ENCODE measurements at places on chromosomes 16 and 17.

DNA sequence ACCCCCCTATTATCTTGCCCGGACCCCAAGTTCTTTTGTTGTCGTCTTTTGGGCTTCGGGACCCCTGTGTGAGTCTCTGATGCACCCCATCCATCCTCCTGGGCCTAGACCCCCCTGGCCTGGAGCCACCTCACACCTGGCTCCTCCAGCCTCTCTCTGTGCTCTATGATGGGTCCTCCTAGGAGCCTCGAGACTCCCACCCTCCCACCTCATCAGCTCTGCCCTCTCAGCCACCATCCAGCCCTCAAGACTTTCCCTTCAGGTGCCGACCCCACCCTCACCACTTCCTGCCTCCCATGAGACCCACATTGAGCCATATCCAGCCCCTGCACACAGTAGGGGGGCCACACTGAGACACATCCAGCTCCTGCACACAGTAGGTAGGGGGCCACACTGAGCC lies 8.7 kb upstream of the ATP2A3 start:
- no peak for DNase-seq

DNA sequence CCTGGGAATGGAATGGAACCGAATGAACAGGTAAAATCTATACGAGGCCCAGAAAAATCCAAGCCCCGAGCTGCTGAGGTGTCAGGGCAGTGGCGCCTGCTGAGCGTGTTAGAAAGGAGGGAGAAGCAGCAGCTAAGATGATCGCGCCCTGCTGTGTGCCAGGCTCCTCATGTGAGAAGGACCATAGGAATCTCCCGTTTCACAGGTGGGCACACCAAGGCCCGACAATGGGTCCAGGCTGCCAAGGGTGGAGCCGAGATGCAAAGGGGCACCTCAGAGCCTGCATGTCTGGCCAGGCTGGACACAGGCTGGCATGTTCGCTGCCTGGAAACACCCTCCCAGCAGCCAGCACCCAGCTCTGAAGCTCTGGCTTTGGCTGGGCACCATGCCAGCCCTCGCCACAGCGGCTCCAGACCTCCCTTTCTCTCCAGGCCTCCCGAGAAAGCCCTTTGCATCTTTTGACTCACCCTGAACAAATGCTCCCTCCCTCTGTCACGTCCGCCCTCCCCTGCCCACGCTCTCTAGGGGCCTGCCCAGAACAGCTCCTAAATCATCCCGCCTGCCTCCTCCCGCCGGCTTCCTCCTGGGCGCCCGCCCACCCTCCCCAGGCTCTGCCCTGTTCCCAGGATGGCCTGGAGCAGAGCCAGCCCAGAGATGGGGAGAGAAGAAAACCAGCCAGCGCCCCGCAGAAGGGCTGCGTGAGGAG lies 217.8 kb upstream of the GSE1 start:
- DNase-seq = peak; percentile 97

DNA sequence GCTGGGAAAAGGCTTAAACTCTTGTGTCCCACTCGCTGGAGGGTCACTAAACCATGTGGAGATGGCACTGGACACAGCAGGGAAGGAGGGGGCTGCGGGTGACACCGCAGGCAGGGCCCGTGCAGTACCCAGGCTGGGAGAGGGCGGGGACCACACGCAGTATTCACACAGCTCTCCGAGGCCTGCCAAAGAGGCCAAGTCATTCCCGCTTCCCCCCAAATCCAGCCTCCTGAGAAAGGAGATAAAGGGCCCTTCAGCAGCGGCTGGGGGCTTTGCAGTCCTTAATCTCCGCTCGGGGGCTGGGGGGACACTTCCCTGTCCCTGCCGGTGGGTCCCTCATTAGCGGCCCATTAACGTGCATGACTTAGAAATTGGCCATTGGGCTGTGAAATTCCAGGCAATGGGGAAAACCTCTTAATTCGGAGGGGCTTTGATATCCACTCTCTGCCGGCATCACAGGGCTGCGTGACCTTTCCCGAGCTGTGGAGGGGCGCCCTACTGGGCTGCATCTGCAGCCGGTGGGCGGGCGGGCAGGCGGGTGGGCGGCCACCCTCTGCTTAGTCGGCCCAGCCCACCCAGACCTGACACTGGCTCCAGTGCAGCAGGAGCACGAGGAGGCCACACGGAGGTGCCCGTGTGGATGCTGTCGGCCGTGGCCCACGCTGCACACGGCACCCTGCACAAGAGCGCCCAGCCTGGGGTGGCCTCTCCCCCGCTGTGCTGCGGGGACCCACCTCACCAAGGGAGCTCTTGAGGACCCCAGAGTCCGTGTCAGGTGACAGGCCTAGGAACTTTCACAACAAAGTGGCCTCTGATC lies 2.6 kb upstream of the SLC38A8 start:
- DNase-seq = no peak

- peak; percentile 52 for DNase-seq
These were observed 32.3 kb downstream of the PECAM1 start for GRCh38 chr17:64358261-64358788.

DNA sequence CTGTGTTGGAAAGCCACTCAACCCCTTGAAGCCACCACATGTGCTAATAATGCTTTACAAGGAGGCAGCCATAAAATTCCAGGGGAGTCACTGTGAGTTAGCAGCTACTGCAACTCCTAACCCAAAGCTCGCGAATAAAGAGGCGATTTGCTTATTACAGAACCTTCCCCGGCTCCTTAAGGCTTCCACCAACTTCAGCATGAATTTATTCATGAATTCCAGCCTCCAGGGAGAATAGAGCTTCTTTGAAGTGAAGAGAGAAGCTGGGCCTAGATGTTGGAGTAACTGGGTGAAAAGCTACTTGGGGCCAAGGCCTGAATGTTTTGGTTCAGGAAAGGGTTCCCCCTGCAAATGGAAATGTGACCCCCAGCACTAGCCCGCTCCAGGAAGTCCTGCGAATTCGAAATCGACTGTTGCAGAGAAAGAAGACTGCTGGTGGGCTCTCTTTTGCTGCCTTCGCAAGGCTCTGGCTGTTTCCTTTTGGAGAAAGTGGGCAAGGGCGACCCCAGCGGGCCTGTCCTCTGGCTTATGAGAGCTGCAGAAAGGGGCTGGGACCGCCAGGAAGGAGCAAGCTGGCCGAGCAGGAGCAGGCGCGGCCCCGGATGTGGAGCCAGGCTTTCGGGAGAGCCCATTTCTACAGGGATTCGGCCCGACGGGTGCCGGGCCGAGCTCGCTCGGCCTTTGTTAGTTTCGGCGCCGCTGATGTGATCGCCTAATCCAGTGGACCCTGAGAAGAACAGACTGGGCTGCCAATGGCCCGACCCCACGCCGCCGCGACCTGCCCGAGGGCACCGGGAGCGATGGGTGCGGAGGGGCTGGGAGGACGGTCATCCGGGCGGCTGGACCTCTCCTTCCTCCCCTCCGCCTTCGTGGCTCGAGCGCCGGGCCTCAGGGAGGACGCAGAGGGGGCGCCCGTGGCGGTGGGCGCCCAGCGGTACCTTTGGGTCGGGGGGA lies 7.6 kb downstream of the CBX8 start:
- no peak for DNase-seq

DNA sequence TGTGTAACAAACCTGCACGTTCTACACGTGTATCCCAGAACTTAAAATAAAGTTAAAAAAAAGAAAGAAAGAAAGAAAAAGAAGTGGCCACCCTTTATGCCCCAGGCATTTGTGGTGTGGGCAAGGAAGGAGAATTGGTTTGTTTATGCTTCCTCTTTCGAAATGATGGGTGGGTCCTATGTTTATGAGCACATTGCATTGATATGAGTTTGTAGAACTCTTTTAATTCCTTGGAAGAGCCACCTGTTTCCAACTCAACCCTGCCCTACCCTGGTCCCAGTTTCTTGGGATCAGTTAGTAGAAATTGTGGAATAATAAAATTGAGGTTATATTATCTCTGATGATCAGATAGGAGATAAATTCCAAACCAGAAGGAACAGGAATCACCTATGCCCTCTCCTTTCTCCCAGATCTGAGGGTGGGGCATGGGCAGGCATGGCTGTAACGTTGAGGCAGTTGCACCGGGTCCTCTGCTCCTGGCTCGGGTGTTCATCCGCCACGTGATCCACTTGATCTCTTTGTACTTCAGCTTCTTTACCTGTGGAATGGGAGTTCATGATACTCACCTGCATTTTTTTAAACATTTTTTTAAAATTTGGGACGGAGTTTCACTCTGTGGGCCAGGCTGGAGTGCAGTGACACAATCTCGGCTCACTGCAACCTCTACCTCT lies 15.9 kb downstream of the CHAD start:
- DNase-seq = peak; percentile 21

- no peak for DNase-seq
These were observed 121.5 kb downstream of the ZFHX3 start for GRCh38 chr16:72926177-72927070.

GRCh38 chr17:43020789-43021740 lies 1.1 kb downstream of the VAT1 start:
- no peak for DNase-seq

- no peak for DNase-seq
These were observed 2.0 kb downstream of the P2RX1 start for GRCh38 chr17:3914312-3914670.

GRCh38 chr16:49366669-49367068 lies 6.9 kb upstream of the C16orf78 start:
- DNase-seq = no peak

DNA sequence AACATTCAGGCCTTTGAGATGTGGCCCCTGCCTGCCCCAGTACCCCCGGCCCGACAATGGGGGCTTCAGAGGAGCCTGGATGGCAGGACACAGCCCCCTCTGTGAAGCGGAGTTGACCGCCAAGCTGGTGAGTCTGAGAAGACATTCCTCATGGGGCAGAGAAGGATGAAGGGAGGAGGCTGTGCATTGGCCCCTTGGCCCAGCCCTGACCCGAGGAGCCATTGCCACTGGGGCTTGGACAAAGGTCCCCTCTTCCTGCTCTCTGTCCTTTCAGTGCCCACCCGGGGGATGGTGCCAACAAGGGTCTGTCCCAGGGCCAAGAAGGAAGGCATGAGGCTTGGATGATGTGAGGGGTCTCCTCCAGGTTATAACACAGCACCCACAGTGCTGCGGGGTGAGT lies 30.9 kb upstream of the PHB1 start:
- no peak for DNase-seq

GRCh38 chr17:29578626-29579485 lies 10.4 kb downstream of the TP53I13 start:
- DNase-seq = no peak

GRCh38 chr17:74192950-74193781 lies 10.3 kb upstream of the RPL38 start:
- DNase-seq = no peak

GRCh38 chr17:45639297-45639849 lies 144.7 kb upstream of the CRHR1 start:
- no peak for DNase-seq

DNA sequence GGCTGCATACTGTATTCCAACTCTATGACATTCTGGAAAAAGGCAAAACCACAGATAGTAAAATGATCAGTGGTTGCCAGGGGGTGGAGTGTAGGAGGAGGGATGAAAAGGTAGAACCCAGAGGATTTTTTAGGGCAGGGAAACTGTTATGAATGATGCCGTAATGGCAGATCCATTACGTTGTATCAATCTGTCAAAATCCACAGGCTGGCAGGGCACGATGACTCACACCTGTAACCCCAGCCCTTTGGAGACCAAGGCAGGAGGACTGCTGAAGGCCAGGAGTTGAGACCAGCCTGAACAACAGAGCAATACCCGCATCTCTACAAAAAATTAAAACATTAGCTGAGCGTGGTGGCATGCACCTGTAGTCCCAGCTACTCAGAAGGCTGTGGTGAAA lies 91.8 kb downstream of the RMI2 start:
- DNase-seq = no peak

GRCh38 chr17:2084766-2085647 lies 30.1 kb downstream of the HIC1 start:
- peak; percentile 89 for DNase-seq

- DNase-seq = peak; percentile 43
These were observed 255.4 kb downstream of the IRX3 start for GRCh38 chr16:54031107-54031760.

DNA sequence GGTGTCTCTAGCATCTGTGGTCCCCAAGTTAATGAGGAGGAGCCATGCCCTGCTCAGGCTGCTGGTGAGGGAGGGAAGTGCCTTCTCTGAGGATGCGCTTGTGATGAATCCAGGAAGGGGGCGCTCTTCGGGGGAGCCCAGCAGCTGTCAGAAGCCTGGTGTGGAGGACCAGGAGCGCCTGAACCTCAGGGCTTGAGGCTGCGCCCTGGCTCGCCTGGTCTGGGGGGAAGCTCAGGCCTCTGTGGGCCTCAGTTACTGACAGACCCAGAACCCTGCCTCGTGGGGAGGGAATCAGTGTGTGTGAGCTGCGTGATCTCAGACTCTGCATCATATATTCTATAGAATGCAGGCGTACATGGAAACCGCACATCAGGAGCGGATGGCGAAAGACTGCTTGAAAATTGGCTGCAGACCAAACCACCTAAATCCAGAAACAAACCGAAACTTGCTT lies 126.1 kb downstream of the SEC14L1 start:
- no peak for DNase-seq

DNA sequence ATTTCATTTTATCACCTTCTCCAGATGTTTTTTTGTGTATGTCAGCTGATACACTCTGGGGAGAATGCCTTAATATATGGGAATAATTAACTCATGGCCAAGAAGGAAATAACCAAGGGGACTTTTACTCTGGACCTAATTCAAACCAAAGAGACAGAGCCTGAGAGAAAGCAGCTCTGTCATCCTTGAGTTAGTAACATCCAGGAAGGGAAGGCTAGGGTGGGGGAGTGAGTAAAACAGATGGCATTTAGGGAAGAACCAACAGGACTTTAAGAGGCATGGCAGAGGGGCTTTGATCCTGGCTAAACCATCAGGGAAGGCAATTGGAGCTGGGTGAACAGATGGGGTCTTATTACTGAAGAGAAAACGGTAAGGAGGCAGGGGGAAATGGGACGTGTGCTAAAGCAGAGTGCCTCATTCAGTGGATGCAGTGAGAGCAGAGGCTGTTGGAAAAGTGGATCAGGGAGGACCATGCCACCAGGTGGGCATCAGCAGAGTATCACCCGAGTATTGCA lies 2.5 kb upstream of the SMPD3 start:
- no peak for DNase-seq

- DNase-seq = no peak
These were observed 1.7 kb downstream of the WBP2 start for GRCh38 chr17:75853433-75853832.

- DNase-seq = no peak
These were observed 26.9 kb upstream of the FAM20A start for GRCh38 chr17:68627956-68628575.

GRCh38 chr16:80518436-80518835 lies 22.4 kb upstream of the DYNLRB2 start:
- no peak for DNase-seq

All from AG09309 (cell line).